Mesothelial cell of epicardium (in vitro differentiated cells): ENCODE measurements at places on chromosomes 2 and 18. TPM values are rescaled to one million over a fixed set of nuclear protein-coding genes. Genes with fewer than 3 reads are reported as not detected.

MERTK gene
- total RNA-seq = 25.1 to 27.3 TPM (median 27.1 TPM) in 3 replicates

DNA sequence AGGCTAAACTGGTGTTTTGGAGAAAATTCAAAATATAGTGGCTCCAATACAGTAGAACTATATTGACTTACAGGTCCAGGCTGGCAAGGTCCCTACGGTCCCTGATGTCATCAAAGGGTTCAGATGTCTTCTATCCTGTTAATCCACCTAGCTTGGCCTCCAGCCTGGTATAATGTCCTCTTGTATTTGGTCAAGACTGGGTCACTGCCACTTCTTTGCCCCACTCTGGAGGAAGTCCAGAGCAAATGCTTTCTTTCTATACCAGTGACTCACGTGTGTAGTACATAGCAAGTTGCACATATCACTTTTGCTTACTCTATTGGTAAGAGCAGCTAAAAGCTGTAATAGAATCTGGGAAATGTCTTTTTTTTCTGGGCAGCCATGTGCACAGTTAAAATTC, 80.8 kb downstream of the LCLAT1 start:
- peaks cover 5% of the 10 kb centered on the region for H3K4me1 ChIP-seq
- H3K27ac ChIP-seq = no peak overlapping the region
- no peak for DNase-seq
- H3K36me3 ChIP-seq = peaks cover 19% of the 10 kb centered on the region

RNMT gene
- 51.6 to 55.3 TPM (median 52.5 TPM) in 3 replicates for total RNA-seq

DNA sequence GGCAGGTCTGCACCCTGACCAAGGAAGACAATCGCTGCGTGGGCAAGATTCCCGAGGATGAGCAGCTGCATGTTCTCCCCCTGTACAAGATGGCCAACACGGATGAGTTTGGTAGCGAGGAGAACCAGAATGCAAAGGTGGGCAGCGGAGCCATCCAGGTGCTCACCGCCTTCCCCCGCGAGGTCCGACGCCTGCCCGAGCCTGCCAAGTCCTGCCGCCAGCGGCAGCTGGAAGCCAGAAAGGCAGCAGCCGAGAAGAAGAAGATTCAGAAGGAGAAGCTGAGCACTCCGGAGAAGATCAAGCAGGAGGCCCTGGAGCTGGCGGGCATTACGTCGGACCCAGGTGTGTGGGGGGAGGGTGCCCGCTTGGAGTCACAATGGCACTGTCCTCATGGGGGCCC, 48.4 kb downstream of the BOLA3 start:
- no peak overlapping the region for H3K27ac ChIP-seq
- no peaks in the 10 kb centered on the region for H3K27me3 ChIP-seq
- no peak overlapping the region for H3K4me3 ChIP-seq
- DNase-seq = no peak

TMEM200C gene
- 9.5 to 11.7 TPM (median 11.2 TPM) in 3 replicates for total RNA-seq

DNA sequence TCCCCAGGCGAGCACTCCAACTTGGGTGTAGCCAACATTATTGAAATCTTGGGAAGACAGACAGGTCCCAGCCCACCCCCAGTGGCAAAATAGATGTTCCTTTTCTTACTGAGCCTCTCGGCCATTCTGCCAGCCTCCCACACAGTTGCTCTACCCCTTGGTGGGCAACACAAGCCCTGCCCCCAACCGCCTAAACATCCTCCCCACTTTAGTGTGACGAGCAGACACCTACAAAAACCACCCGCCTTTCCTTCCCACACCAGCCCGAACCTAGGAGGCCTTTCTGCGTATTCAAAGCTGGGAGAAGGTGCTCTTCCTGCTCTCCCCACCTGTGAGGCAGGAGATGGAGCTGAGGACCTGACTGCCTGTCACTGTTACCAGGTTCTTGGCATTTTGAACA, 58.6 kb upstream of the CAB39 start:
- H3K4me1 ChIP-seq = peaks cover 12% of the 10 kb centered on the region
- no peak for DNase-seq

- H3K4me1 ChIP-seq = peaks cover 38% of the 10 kb centered on the region
- DNase-seq = no peak
- no peak overlapping the region for H3K4me3 ChIP-seq
- peaks cover 9% of the 10 kb centered on the region for H3K36me3 ChIP-seq
- no peak overlapping the region for H3K27ac ChIP-seq
These were observed 320.9 kb upstream of the ETAA1 start for GRCh38 chr2:67076239-67076624.

FN1 gene
- total RNA-seq = 829 to 909 TPM (median 896 TPM) in 3 replicates

HOXD3 gene
- total RNA-seq = 0.93 to 1.1 TPM (median 1.1 TPM) in 3 replicates

CHRNG gene
- 0.11 TPM in 1 of 3 replicates, not detected in the others for total RNA-seq

GRCh38 chr2:3618367-3618766, 23.5 kb downstream of the COLEC11 start:
- H3K27ac ChIP-seq = no peak overlapping the region
- H3K27me3 ChIP-seq = peaks cover 3% of the 10 kb centered on the region
